ENCODE measurements at places on chromosomes 2 and 18.

DNA sequence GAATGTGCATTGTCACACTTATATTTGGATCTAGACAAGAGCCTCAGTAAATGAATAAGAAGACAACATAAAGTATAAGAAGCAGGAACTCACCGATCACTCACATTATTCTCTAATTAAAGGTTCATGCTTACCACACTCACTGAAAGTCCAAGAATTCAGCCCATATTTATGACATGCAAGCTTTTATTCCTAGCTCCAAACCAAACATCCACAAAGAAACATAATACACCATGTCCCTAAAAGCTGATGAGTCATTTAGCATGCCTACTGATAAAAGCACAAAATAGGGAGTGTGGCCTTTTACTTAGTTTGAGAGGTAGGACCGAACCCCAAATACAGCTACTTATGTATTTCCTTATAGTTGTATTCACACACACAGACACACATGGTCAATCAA is 1094.6 kb upstream of the CDH2 start:
- DNase-seq = peak; percentile 4

DNA sequence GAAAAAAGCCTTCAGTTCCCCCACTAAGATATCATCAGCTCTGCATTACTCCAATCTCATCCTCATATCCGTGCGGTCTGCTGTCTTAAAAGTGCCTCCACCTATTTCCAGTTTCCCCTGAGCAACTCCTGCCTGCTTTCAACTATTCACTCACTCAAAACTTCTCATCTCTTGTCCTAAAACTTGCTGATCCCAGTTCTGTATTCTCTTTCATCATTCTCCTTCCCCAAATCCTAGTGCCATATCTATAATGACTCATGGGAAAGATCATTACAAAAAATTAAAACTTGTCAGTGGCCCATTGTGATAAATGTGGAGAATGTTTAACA is 20.0 kb downstream of the ACVR1 start:
- no peak for DNase-seq

DNA sequence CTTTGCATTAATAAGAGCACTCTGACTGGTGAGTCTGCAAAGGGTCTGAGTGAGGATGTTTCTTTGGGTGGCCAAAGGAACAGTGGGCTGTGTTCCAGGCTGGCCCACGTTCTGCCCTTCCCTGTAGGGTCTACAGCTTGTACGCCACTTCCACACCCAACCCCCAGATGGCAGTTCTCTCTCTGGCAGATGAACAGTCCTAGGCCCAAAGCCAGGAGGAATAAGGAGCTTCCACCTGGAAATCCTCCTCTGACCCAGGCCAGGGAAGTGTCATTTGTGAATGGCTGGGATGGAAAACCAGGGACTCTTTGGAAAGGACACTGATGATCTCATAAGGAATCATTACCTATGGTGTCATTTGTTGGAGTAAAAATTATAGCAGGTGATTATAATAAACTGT is 6.6 kb downstream of the OTOF start:
- no peak for DNase-seq

GRCh38 chr2:119430023-119430498 is 1.6 kb upstream of the TMEM37 start:
- no peak for DNase-seq

GRCh38 chr2:233010569-233011267 is 2.3 kb downstream of the NGEF start:
- DNase-seq = no peak

DNA sequence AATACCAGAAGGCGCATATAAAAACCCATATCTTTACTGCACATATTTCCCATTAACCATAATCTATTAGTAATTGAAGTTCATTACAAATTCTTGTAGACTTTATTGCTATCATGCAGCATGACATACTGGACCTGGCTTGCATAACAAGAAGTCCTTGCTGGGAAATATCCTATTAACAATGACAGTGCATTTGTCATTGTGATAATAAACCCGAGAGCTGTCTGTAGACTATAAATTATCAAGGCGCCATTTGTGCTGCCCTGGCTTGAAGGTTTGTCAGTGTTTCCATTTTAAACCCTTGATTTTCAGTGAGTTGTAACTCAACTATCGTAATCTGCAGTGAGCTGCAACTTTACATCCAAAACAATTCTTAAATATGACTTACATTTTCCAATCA is 59.0 kb downstream of the HNMT start:
- DNase-seq = no peak

DNA sequence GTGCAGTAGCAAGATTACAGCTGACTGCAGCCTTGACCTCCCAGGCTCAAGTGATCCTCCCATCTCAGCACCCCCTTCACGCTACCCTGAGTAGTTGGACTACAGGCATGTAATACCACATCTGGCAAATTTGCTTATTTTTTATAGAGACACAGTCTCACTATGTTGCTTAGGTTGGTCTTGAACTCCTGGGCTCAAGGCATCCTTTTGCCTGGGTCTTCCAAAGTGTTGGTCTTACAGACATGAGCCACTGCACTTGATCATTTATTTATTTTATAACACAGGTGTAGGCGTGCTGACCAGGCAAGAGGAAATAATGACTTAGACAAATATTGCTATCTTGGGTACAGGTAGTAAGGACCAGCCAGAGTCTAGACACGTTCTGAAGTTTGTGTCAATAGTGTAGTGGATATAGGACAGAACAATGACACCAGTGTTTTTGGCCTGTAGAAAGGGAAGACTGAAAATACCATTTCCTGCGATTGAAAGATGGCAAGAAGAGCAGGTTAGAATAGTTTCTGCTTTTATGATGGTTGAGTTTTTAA is 71.0 kb upstream of the THUMPD2 start:
- DNase-seq = no peak

DNA sequence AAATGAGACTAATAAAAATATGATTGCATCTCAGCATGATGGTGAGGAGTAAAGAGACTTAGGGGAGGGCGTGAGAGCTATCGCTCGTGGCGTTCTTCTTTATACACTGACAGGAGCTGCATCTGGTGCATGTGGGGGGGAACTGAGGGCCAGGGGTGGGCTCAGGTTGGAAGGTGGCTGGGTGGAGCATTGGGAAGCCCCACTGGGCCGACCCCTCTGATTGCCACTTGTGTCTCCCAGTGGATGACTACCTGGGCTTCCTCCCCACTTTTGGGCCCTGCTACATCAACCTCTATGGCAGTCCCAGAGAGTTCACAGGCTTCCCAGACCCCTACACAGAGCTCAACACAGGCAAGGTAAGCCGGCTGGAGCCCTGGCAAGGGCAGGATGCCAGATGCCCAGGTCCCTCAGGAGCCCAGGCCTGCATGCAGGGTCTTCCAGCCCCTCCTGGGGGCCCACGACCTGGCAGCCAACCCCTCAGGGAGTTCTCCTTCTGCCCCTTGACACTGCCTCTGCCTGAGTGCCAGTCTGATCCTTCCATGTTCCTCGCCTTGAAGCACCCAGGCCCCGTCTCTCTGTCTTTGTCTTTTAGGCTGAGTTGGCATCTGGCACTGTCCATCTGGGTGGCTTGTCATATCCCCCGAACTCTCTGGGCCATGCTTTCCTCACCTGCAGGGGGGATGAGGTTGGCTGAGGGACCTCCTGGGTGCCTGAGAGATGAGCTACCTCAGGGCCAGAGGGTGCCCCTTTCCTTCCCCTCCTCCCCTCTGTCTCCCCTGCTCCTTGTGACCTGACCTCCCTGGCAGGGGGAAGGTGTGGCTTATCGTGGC is 97.7 kb downstream of the DYSF start:
- DNase-seq = no peak
